ENCODE measurements at places on chromosomes 12 and 14. TPM values are rescaled to one million over a fixed set of nuclear protein-coding genes. Genes with fewer than 3 reads are reported as not detected.

Gene CLEC4A
- 0.44 TPM for polyA plus RNA-seq

Gene TEX52
- polyA plus RNA-seq, result not detected

Gene CPNE6
- not detected for polyA plus RNA-seq

Gene FAM90A1
- polyA plus RNA-seq, result 0.09 TPM

Gene PRR4
- 1.7 TPM for polyA plus RNA-seq

Gene DNM1L
- polyA plus RNA-seq, result 36.7 TPM

Gene MAP3K12
- polyA plus RNA-seq, result 48.6 TPM

Gene MYO1H
- polyA plus RNA-seq, result not detected

Gene OTX2
- not detected for polyA plus RNA-seq

Gene UBE2N
- polyA plus RNA-seq, result 113 TPM

Gene GLRX5
- polyA plus RNA-seq, result 40.4 TPM

Gene ESR2
- polyA plus RNA-seq, result 0.03 TPM

DNA sequence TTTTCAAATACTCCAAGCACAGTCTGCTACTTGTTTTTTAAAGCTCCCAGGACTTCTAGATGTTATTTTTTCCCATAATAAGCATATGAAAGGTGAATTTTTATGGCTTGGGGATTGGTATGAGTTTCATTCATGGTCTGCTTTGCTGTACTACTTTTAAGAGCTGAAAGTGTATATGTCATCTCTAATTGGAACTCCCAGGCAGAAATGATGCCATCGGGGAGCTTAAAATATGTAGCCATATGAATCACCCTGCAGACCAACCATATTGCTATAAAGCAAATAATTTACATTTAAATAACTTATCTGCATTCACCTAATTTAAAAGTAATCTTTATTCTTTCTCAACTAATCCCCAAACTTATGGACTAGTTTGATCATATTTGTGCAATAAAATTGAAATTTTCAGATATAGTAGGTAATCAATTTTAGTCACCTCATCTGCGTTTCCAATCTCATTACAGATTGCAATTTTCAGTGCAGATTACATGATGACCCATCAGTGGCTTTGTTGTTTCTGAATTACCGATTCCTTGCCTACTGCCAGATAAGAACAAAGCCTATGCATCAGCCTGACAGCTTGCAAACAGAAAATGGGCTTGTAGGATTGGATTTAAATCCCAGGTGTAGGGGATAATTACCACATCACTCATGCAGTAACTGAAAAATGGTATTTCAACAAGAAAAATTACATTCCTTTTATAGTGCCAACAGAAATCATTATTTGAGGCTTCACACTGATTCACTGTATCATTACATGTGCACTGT is 689.4 kb downstream of the NOVA1 start:
- DNase-seq, result no peak

- DNase-seq, result no peak
Observed at GRCh38 chr14:50156111-50156510, 39.7 kb upstream of the VCPKMT start.

DNA sequence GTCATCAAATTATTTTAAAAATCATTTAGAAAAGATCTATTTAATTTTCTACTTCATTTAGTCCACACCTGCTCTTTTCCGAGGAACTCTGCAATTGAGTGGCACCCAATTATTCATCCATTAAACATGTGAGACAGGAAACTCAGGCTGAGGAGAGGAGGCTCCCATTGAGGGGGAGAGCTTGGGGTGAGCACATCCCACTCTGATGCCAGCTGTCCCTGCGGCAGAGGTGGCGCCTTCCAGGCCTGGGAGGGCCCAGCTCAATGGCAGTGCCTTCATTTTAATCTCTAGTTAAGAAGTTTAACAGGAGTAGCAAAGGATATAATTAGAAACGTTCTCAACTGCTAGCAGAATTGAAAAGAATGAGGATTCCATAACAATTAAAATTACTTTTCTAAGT is 92.0 kb downstream of the ITPR2 start:
- DNase-seq, result no peak

- DNase-seq, result peak; percentile 20
Observed at GRCh38 chr12:107242189-107242588, 148.8 kb upstream of the CRY1 start.

DNA sequence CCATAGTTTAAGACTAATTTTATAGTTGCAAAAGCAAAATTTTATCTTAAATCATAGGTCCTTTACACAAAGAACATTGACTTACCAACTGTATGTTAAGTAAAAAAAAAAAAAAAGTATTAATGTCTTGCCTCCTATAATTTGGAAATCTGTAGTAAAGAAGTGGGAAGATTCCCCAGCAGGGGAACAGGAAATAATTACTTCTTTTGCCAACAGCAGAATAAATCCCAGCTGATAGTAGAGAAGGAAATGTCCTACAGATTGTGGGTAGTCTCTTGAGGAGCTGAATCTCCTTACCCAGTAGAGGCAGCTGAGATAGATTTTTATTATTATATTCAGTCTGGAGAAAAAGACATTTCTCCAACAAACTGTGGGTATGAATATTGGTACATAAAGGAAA is 193.7 kb downstream of the SLC6A15 start:
- DNase-seq, result no peak

DNA sequence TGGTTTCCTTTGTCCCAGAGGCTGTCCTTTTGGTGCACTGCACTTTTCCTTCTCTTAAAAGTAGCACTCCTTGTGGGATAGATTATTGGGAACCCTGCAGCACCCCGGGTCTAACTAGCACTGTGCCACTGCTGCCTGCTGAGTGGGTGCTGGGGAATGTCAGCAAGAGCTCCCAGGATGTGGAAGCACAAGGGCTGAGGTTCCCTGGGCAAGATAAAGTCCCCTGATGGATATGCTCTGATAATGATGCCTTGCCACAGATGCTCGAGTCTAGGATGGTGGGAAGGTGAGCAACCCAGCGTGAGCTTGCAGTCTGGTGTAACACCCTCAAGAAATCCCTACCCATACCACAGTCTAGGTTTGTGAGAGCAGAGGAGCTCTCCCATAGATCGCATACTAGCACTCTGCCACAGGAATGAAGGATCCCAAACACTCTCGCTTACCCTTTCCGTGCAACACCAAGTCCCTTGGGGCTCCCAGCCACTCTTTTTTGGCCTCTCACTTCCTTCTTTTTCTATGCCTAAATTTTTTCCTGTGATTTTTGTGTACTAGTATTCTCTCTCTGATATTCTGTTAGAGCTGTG is 32.6 kb downstream of the USP15 start:
- DNase-seq, result no peak

DNA sequence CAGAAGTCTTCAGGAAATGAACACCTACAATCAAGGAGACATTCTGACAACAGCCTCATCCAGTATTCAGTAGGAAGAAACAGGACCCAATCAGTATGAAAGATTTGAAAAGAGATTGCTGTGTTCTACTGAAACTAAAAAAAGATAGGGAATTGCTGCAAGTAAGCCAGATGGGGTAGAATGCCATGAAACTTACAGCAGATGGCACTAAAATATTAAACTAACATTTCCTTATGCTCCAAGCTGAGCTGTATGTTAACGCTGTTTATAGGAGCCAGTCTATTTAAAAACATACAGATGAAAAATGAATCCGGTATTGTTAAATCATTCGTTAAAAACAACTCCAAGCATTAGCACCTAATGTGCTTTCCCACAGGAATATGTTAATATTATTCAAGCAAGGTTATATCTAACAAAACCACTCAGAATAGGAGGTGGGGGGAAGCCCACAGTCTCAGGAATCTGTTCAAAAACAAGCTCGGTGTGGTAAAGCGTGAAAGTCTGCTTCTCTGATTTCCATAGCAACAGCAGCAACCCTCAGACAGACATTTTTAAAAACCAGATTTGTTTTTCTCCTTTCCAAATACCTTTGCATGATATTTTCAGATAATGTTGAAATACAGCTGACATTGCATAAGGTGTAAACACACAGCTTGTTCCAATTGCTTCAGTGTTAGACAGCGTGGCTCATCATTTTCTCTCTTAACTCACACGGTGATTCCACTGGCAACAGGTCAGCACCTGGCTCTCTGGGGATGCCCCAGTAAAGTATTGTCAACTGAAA is 131.4 kb upstream of the CCDC175 start:
- DNase-seq, result no peak

DNA sequence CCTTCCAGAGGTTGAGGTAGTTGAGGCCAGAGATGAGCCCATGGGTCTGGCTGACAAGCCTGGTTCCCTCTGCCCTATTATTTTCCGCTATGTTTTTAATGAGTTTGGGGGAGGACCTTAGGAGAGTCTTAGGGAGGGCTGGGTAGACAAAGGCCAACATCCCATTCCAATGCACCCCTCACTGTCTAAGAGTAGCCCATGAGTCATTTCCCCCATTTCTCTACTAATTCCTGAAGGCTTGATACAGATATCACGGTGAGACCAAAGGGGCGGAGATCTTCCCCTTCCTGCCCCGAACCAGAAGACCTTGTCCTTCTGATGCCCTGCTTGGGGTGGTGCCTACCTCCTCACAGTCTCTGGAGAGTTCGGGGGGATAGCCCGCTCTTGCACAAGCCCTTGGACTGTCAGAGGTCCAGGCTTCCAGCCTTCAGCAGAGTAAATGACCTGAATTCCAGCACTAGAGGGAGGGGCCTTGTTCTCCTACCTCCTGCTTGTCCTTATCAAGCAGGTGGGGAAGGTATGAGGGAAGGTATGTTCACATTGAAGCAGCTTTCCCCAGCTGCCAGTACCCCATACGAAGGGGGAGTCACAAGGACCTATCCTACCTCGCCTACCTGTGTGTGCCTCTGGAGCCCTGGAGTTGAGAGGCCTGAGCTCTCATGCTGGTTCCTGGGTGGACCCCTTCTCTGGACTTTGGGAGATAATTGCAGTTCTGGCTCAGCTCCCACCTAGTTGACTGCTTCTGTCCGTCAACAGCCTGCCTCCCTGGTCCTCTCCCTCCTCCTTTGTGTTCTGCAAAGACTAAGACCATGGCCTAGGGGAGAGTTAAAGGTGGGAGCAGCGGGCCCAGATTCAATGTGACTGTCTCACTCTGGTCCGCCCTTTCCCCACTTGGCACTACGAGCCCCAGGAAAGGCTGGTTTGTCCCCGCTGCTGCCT is 3.7 kb downstream of the PSMB11 start:
- DNase-seq, result no peak

DNA sequence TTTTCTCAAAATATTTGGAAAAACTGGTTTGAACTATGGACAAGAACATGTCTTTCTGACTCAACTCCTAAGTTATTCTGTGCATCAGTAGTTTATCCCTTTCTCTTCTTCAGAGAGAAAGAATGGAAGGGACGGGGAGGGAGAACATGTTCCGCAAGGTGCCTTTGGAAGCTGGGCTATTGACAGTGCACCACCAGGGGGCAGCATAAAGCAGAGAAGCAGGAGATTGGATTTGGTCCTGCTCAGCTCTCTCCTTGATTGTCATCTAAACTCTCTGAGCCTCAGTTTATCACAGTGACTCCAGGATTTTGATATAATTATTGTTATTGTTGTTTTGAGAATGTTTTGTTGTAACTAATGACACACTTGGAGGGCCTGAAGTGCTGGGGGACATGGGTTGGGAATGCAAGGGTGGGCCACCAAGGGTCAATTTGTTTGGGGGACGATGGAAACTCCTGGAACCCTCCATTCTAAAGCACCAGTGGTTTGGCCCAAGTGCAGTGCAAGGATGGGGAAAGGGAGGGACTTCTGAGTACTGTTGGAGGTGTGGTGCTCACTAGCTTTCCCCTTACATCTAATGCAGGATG is 45.3 kb upstream of the ANO6 start:
- peak; percentile 77 for DNase-seq

GRCh38 chr14:68938271-68939150 is 40.6 kb downstream of the ACTN1 start:
- peak; percentile 48 for DNase-seq

DNA sequence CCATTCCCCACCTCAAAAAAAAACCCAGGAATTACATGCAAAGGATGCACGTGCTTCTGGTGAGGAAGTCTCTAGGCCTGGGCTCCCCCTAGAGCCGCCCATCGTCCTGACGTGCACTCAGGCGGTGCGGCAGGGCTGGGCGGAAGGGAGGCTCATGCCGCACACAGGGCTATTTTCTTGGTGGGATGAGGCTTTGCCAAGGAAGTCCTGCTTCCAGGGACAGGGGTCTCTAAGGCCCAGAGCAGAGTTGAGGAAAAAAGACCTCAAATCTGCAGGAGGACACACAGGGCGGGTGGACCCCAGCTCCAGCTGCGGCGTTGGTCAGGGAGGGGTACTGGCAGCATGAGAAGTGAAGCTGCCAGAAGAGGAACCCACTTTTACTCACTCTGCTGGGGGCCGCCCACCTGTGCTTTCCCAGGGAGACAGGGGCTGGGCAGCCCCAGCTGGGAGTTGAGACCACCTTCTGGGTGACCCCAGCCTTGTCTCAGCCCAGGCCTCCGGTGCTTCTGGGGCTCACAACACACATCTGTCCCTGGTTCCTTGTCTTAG is 4.2 kb downstream of the RHOF start:
- no peak for DNase-seq

GRCh38 chr14:23181453-23181852 is 2.0 kb downstream of the SLC7A8 start:
- no peak for DNase-seq

- DNase-seq, result no peak
Observed at GRCh38 chr14:96783915-96784224, 13.3 kb upstream of the VRK1 start.

DNA sequence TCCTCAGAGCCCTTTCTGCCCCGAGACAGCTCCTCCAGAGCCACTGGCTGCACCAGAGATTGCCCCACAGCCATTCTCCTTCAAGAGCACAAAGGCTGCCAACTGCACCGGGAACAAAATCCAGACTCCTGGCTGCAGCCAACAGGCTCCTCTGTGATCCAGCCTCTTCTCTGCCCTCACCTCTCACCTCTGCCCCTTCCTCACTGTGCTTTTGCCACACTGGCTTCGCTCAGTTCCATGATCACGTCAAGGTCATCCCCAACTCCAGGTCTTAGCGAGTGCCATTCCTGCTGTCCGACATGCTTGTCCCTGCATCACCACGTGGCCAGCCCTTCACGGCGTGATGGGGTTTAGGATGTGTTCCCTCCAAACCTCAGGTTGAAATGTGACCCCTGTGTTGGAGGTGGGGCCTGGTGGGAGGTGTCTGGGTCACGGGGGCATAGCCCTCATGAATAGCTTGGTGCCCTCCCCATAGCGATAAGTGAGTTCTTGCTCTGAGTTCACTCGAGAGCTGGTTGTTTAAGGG is 149.3 kb downstream of the PIWIL1 start:
- no peak for DNase-seq

DNA sequence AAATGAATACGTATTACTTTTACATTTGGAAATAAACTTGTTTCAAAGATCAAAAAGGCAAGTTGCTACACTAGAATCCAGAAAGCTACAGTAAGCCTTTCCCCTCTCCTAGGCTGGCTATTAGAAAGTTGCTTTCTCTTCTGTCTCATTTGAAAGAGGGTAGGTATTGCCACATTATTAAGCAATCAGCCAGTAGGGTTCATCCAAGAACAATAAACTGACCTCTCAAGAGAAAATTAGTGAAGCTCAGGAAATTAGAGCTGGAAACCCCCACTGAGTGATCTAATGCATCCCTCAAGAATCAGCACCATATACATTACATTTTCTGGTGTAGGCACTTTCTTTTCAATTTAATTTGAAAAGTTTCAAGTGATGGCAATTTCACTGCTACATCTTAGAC is 4.5 kb upstream of the TMEM233 start:
- peak; percentile 4 for DNase-seq

Measured in IMR-90 (cell line).